ENCODE measurements at places on chromosomes 2 and 18.

GRCh38 chr2:147469471-147469870, 375.4 kb upstream of the ACVR2A start:
- DNase-seq: no peak

- no peak for DNase-seq
These were observed 294.4 kb upstream of the PIK3C3 start for GRCh38 chr18:41660654-41661053.

GRCh38 chr2:239818531-239819011, 206.6 kb downstream of the NDUFA10 start:
- DNase-seq: no peak

GRCh38 chr2:45930396-45930792, 278.9 kb downstream of the PRKCE start:
- DNase-seq: no peak

DNA sequence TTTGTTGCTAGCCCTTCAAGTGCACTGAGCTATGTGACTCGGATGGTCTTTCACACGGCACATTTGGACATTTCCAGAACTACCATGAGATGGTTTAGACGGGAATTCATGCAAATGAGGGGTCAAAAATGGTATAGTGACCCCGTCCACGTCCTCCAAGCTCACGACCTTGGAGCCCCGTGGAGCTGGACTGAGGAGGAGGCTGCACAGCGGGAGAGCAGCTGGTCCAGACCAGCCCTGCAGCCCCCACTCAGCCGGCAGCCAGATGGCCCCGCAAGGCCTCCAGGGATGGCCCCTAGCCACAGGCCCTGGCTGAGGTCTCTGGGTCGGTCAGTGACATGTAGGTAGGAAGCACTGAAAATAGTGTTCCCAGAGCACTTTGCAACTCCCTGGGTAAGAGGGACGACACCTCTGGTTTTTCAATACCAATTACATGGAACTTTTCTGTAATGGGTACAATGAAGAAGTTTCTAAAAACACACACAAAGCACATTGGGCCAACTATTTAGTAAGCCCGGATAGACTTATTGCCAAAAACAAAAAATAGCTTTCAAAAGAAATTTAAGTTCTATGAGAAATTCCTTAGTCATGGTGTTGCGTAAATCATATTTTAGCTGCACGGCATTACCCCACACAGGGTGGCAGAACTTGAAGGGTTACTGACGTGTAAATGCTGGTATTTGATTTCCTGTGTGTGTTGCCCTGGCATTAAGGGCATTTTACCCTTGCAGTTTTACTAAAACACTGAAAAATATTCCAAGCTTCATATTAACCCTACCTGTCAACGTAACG, 88.8 kb downstream of the EPAS1 start:
- no peak for DNase-seq

DNA sequence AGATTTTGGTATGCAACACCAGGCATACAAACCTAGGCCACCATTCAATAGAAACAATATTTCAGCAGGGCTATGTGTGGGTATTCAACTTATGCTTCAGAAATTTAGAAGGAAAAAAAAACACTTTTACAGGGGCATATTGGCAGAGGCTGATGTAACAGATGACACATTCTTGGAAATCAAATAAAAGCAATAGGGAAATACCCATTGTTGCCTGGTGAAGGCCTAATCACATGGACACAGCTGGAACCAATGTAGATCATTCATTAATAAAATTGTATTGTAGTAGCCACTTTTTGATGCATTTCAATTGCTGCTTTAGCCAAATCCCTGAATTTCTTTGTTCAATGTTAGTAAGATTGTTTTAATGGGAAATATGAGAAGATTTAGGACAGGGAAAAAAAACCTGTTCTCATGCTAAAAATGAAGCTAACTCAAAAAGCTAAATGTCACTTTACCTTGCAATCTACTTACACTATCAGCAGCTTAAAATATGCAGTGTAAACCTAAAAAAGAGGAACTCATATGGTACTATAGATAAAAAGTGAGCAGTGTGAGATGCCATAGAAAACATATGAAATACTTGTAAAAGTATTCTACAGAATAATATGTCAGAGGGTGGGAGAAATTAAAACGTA, 289.4 kb downstream of the ZEB2 start:
- no peak for DNase-seq

DNA sequence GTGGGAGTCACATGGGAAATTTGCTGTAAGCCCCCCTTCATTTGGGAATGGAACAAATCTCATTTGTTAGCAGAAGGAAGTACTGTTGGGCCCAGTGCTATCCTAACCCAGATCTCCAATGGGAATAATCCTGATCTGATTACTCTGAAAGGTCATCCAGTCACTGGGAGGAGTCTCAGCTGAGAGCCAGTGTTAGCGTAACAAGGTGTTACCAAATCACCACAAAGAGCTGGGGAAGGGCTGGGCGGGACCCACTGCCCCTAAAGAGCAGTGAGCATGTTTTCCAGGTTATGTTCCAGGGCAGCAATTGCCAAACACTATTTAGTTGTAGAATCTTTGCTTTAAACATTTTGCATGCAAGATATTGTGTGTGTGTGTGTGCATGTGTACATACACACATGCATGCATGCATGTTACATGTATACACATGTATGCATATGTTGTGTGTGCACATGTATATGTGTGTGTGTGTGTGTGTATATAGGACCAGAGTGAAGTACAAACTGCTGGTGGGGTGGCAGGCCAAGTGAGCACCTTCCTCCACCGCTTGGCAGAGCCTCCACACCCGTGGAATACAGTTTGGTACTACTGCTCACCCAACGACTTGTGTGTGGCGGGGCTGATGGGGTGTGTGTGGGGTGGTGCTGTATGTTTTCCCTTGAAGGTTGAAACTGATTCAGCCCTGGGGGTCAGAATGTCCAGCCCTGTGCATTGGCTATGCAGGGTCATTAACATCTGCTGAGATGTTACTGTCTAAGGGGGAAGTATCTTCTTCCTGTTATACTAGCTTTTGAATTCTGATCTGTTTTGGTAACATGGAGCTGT, 15.2 kb downstream of the INPP5D start:
- no peak for DNase-seq

- DNase-seq: no peak
These were observed 483.0 kb upstream of the NRP2 start for GRCh38 chr2:205199165-205199850.

GRCh38 chr2:232382331-232383225, 4.0 kb downstream of the ALPP start:
- DNase-seq: no peak

- DNase-seq: no peak
These were observed 1127.1 kb upstream of the DDX18 start for GRCh38 chr2:116687371-116687770.

- DNase-seq: no peak
These were observed 45.8 kb upstream of the EML6 start for GRCh38 chr2:54677476-54678265.

DNA sequence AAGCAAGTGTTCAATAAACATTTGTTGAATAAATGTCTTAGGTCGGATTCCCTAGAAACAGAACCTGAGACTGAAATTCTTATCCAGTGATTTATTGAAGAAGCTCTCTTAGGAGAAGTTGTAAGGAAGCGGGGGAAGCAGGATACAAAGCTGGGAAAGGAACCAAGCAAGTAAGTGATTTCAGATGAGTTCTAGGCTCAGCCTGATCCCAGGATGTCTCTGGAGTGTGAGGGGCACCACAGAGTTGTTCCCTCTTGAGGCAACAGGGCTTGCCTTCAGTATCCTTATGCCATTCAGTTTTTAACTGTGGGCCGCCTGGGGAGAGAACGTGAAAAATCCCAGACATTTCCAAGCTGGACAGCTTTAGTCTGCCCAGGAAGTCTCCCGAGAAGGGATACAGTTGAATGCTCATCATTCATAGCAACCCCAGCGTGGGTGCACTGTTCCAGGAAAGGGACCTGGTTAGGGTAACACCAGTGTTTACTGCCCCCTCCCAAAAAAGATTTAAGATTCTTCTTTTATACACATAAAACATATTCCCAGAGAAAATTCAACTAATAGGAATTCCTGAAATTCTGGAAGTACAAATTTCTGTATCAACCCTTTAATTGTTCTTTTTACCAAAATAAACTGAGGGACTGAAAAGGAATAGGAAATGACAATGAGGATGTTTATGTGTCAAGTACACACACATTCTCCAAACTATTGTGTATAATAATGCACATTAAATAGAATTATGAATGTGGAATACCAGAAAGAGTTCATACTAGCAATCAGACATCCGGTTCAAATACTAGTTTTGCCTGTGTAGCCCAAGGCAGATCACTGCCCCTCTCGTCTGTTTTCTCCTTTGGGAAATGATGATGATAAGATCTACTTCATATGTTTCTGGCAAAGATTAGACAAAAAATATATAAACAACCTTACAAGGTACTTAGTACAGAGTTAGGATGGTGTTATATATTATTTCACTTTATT, 592.1 kb upstream of the CDH2 start:
- no peak for DNase-seq

- no peak for DNase-seq
These were observed 282.1 kb upstream of the TRIB2 start for GRCh38 chr2:12434630-12435098.

GRCh38 chr2:20595439-20596192, 55.3 kb downstream of the HS1BP3 start:
- peak; percentile 59 for DNase-seq

DNA sequence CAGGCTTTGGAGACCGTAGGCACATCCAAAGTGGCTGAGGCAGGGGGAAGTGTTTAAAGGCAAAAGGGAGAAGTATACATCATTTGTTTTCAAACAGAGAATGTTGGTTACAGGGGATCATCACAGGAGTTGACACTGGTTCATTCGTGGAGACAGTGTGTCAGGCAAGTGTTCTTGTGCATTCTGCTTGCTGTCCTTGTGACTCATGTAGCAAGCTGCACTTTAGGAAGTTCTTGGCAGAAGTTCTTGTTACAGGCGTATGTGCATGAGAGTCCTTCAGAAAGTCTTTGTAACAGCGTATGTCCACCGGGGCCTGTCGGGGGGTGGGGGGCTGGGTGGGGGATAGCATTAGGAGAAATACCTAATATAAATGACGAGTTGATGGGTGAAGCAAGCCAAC, 36.5 kb upstream of the B4GALT6 start:
- no peak for DNase-seq

- DNase-seq: no peak
These were observed 556.3 kb downstream of the NUP35 start for GRCh38 chr2:183680573-183680972.

DNA sequence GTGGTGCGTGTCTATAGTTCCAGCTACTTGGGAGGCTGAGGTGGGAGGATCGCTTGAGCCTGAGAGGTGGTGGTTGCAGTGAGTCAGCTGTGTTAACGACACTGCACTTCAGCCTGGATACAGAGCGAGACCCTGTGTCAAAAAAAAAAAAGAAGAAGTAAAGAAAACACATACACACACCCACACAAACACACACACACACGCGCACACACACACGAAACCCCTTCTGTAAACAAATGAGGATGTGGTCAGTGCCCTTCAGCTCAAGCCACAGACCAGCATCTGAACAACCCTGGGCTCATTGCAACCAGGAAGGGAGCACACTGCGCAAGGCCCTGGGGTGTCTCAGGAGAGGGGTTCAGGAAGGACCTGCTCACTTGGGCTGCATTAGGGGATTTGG, 47.9 kb upstream of the KCNF1 start:
- no peak for DNase-seq

DNA sequence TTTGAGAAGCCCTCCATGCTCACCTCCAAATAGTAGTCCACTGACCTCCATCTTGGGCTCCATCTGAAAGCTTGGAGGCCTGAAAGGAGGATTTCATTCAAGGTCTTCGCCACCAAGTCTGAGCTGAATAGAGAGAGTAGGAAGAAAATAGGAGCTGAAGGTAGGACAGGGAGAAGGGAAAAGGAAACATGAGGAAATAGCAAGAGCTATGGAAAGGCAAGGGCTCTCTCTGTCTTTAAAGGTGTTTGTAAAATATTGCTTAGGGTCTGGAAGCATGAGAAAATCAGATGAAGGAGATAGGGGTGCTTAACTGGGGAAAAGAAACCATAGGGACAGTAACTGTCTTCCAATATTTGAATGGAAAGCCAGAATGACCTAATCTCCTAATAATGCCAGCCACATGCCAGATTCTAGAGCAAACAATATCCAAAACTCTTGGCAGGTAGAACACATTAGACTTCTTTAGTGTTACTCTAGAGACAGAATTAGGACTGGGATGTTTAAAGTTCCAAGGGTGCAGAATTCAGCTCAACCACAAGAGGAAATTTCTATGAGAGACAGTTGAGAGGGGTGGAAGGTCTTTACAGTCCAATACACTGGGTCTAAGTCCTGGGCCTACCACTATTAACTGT, 67.4 kb downstream of the NAB1 start:
- no peak for DNase-seq

GRCh38 chr2:102832789-102833188, 71.0 kb downstream of the TMEM182 start:
- no peak for DNase-seq

DNA sequence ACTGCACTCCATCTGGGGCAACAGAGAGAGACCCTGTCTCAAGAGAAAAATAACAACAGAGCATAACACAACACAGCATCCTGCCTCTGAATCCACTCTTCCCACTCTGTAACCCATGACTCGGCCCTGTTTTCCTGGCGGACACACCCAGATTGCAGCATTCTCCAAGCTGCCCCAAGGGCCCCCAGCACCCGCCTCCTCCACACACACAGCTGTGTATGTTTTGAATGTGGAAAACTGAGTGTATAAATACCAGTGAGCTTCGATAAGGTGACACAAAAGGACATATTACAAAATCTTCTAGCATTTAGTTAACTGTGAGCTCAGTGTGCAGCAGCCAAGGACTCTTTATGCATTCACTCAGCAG, 13.0 kb downstream of the IMPA2 start:
- DNase-seq: no peak

DNA sequence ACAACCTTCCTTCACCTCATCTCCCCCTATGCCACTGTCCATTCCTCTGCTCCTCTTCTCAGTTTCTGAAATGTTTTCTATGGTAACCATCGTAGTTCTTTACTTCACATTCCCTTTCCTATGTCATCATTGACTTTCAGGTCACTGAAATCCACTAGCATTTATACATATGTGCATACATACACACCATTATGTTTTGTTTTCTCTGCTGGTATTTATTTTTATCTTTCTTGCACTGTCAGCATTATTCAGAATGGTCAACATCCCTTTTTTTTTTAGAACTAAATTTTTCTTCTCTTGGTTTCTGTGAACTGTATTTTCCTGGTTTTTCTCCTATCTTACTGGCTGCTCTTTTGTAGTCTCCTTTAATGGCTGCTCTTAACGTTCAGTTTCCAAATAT, 33.2 kb downstream of the ITGAV start:
- DNase-seq: no peak
